ENCODE measurements at places on chromosomes 13 and 19.

DNA sequence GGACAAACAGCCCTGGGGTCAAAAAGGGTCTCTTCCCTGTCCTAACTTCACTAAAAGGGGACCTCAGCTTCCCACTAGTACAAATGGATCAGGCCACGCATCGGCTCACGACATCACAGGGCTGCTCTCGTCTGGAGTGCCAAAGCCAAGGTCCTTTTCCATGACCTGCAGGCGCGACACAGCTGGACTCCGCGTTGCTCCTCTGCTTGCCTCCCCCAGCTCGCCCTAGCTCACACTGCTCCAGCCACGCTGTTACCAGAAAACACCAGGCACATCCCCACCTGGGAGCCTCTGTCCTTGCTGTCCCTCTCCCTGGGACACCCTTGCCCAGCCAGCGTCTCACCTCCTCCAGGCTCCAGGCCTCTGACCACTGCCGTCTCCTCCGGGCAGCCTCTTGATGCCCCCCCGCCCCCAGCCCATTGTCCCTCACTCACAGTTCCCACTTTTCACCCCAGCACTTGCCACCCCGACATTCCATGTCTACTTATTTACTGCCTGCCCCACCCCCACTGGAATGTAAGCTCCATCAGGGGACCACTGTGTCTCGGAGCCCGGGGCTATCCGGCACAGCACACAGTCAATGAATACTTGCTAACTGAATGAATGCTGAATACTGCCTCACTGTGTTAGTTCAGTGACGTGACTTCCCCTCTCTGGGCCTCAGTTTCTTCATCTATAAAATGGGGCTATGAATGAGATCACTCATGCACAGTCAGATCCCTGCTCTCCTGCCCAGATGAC lies 20.7 kb downstream of the AKT2 start:
- DNase-seq = no peak

DNA sequence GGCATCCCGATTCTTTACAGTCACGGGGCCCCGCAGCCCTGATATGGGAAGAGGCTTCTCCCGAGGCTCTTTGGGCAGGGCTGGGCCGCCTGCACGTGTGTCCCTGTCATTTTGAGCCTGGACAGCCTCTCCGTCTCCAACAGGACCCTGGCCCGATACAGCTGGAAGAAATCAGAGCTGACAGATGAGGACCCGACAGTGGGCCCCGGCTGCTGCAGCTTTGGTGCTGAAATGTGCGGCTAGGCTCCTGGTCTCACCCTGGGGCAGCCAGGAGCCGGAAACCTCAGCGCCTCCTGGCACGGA lies 3.2 kb downstream of the PIAS4 start:
- DNase-seq = no peak

- no peak for DNase-seq
Measured at GRCh38 chr19:45290381-45290931, 32.2 kb downstream of the CKM start.

DNA sequence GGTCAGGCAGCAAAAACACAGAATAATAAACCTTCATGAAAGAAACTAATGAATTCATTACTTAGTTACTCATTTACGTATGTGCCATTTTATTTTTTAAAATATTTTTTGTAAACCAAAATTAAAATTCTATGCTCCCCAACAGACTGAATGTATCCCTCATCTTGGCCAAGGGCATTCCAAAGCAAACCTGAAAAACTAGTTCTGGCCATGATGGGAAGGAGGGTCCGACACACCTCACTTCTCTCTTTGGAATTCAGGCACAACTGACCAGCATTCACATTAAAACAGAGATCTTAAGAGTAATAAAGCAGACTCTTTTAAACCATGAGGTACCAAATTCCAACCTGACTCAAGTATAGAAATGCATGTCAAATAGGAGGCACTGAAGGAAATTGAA lies 1576.9 kb upstream of the SPRY2 start:
- no peak for DNase-seq

- DNase-seq = no peak
Measured at GRCh38 chr19:16208064-16208759, 10.5 kb downstream of the AP1M1 start.

Data from NCI-H510A (cell line).